SW 1271 (cell line): ENCODE measurements at places on chromosomes 5 and 9.

DNA sequence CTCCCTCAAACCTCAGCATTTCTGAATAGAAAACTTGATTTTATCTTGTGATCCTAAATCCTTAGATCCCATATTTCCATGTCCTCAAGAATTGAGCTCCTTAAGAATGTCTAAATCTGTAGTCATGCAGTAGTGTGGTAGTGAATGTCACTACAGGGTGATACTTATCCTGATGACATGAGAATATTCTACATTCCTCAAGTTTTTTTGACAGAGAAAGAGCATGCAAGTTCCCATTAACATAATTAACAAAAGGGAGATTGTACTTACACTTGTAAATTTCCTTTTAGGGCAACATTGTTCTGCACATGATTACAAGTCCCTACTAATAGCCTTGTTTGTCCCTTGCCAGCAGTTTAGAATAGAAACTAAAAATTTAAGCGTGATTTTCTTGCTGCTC is 352.3 kb downstream of the PTPRD start:
- no peak for DNase-seq

GRCh38 chr9:121529237-121529987 is 29.8 kb upstream of the GGTA1 start:
- no peak for DNase-seq

DNA sequence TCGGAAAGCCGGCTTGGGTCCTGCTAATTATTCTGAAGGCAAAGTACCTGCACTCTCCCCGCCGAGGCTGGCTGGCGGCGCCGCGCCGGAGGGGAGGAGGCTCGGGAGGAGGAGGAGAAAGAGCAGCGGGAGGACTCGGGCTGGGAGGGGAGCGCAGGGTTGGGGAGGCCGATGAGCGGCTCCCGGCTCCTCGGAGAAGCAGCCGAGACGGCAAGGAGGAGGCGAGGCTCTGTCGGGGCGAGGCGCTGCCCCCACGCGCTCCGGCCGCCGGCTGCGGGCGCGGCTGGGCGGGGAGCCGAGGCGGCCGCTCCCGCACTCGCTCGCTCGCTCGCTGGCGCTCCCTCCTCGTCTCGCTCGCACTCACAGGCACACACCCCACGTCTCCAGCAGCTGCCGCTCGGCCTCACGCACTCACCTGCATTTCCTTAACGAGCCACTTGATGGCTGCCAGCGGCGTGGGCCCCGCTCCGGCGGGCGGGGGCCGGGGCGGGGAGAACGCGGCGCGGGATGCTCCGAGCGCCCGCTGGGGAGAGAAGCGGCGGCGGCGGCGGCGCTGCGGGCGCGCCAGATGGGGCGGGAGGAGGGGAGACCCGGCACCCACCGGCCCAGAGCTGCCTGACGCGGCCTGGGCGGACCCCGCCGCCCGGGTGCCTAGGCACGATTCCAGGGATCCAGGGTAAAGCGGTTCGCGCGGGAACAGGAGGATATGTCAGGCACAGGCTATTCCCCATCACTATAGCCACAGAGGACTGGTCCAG is at the start of gene PTPRD:
PTPRD (minus strand) TSS at position 362 of the 758 bp plus-strand sequence.
- peak; percentile 2 for DNase-seq

DNA sequence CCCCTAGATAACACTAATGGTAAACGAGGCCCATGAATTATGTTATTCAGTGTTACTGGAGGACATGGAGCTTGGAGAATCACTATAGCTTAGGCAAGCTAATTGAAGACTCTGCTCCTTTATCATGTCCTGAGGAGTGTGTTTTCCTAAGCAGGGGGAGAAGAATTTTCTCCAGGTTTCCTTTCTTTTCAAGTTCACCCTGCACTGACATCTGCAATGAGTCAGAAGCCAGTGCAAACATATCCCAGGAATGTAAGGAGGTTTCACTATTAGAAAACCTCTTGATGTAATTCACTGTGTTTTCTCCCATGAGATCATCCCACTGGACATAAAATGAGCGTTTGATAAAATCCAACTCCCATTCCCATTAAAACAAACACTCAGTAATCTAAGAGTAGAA is 75.6 kb downstream of the DMRT2 start:
- DNase-seq = no peak
